T47D (cell line): ENCODE measurements at places on chromosomes 12 and 14.

DNA sequence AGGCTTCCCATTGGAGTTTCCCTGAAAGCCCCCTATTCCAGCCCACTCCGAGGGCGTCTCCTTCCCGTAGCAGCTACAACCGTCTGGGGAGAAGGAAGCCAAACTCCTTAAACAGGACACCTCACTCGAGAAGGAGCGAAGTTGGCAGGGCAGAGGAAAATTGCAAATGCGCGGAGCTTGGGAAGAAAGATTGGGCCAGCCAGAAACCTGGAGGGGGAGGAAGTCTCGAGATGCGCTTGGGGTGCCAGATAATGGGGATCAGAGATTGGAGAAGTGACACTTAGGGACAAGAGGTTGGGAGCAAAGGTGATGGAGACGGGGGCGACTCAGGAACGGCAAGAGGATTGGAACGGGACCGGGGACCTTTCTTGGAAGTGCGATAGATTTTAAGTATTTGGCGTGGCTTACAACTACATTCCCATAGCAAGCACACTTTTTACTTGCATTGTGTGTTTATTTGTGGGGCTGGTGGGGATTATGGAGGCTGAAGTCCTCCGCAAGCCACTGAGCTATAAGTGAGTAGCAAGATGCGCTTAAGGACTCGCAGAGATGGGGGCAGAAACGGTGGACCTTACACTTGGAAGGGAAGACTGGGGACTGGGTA is 926 bp downstream of the HRK start:
- no peak for DNase-seq

GRCh38 chr12:58883576-58884334 is 36.5 kb downstream of the LRIG3 start:
- no peak for DNase-seq

DNA sequence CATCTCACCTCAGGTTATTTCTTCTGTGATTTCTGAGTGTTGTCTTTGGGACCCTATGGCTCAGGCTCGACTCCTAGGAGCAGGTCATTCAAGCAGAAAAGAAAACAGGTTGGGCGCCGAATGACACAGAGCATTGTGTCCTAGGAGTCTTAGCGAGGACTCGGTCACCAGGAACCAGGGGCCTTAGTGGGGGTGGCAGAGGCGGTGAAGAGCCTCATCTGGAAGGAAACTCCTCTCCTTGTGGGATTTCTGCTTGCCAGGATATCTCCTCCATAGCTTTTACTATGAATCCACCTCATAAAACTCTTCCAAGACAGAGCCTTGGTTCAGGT is 630 bp downstream of the PLEKHH1 start:
- peak; percentile 62 for DNase-seq

DNA sequence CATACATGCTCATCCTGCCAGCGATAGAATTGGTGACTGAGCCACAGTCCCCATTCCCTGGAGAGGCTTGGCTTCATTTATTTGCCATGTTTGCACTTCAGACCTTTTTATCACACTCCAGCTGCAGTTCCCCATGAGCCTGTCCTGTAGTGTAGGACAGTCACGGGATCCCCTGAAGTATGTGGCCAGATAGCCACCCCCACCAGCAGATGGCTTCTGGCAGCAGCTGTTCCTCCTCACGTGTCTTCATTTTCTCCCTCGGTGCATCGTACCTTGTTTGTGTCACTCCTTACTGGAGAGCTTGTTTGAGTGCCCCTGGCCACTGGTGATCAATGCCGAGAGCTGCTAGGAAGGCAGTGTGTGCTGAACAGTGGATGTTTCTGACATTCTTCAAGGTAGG is 40.2 kb downstream of the UBE3B start:
- no peak for DNase-seq

GRCh38 chr14:74140374-74140850 is 55.7 kb downstream of the LIN52 start:
- no peak for DNase-seq

- no peak for DNase-seq
These were observed 44.9 kb downstream of the DNAH10 start for GRCh38 chr12:123807002-123807401.

DNA sequence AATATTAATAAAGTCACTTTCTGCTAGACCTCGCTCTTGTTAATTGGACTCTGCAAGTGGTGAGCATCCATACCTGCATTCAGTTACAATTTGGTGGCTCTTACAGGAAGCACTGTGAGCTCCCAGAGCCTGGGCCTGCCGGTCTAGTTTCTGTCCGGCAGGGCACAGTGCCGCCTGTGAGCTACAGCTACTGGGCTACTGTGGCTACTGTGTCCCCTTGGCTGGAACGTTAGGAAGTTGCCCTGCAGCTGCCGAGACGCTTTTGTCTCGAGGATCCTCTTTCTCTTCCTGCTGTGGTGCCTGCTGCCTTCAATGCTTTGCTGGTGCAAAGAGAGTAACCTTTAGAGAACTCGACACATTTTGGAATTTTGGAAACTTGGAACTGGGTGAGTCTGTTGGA is 44.6 kb upstream of the PTGDR start:
- peak; percentile 18 for DNase-seq

DNA sequence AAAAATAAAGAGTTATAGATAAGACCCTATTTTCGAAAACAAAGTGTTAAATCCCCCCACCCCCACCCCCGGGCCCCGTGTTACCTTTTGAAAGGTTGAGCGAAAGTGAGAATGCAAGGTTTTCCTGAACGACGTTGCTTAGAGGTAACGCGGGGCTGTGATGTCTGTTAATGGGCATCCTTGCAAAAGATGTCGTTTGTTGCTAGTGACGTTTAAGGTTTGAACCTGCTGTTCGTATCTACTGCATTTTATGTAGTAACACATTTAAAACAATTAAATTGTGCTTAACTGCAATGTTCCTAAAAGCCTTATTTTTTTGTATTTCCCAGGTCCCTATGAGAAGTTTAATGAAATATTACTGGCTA is 1.2 kb downstream of the CPSF6 start:
- DNase-seq = peak; percentile 26

DNA sequence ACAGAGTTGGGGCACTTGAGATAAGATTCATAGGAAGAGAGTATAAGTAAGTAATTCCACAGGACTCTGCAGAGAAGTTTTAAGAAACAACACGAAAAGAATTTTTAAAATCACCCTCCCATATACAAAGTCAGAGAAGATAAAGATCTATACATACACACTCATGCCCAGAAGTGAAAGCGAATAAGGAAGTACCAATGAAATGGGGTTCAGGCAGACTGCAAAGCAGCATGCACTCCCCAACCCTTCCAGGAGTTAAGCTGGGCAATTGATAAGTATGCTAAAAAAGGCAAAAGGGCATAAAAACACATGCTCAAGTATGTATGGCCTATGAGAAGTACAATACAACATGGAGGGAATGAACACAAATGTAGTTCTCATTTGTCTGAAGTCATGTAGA is 246.2 kb upstream of the GRIP1 start:
- no peak for DNase-seq

DNA sequence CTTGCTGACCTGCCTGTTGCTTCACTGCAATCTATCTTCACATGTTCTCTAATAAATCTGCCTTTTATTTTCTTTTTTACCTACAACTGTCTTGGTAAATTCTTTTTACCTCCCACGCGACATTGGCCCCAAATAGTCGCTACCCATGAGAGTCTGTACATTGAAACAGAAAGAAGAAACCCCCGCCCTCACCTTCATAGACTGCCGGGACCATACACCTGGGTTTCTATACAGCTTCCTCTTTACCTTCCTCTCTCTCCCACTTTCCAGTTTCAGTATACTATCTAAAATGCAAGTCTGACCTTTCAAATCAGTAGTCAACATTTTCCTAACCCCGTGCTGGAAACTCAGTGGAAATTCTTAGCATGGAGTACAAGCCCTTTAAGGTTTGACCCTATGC is 4.8 kb downstream of the SLC8A3 start:
- no peak for DNase-seq

GRCh38 chr12:119328111-119328510 is 6.4 kb upstream of the CCDC60 start:
- DNase-seq = peak; percentile 44

DNA sequence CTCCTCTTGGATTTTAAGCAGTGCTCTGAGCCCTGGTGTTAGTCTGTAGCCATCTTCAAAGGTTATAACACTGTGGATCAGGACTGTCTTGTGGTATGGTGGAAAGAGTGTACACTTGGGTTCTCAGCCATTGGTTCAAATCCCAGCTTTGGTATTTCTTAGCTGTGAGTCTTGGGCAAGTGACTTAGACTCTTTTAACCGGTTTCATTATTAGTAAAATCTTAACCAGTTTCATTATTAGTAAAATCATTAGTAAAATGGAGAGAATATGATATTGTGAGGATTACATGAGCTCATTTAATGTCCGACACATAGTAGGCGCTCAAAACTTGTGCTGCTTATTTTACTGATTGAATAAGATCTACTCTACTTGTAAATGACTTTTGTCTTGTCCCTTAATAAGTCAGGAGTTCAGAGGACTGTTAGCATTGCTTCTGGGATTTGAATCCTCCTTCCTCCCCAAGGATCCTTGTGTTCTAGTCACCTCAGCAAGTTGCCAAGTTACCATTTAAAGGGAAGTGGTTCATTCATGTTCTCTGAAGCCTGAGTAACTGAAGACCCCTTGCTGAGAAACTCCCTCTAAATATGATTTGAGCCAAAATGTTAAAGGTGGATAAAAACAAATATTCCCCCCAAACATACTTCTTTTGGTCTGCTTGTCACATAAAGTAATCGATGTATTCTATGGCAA is 12.4 kb downstream of the TTLL5 start:
- DNase-seq = no peak

- DNase-seq = peak; percentile 45
These were observed 1.8 kb downstream of the GALNT9 start for GRCh38 chr12:132327336-132328171.

GRCh38 chr14:96160913-96161310 is 43.7 kb upstream of the BDKRB2 start:
- no peak for DNase-seq
